ENCODE measurements at places on chromosomes 6 and 20.

GRCh38 chr6:3343089-3343883 is 84.5 kb downstream of the PSMG4 start:
- no peak for DNase-seq

- no peak for DNase-seq
Observed at GRCh38 chr6:18504232-18504596, 117.1 kb downstream of the RNF144B start.

GRCh38 chr20:50438986-50439407 is 71.2 kb upstream of the PTPN1 start:
- DNase-seq: no peak

DNA sequence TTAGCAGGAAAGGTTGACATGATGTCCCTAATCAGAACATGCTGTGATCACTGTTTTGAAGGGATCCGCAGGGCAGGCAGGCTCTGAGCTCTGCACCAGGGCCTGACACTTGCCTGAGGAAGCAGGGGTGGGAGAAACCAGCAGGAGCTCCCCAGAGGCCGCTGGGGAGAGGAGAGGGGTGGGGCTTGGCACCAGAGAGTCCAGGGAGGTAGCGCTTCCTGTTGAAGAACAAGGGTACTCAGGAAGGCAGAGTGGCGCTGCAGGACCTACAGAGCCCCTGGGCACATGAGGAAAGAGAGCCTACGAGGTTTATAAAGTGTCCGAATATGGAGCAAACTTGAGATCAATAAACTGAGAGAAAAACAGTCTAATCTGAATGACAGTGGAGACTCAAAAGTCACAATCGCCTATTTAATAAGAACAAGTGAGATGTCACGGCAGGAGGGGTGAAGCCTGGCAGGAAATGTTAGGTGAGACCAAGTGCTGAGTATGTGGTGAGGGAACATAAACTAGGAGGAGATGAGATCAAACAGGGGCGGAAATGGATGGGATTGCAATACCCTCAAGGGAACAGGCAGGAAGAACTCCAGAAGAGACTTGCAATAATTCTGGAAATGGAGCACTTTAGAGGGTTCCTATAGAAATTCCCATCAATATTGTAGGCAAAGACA is 5.8 kb upstream of the TBXT start:
- DNase-seq: no peak

- DNase-seq: no peak
Observed at GRCh38 chr20:1184638-1185315, at the start of gene TMEM74B. TSS of gene TMEM74B (minus strand) at chr20:1184981. CDS start at chr20:1183801, 1,180 bp downstream.

GRCh38 chr6:35954333-35954732 is 33.4 kb upstream of the SRPK1 start:
- DNase-seq: no peak

DNA sequence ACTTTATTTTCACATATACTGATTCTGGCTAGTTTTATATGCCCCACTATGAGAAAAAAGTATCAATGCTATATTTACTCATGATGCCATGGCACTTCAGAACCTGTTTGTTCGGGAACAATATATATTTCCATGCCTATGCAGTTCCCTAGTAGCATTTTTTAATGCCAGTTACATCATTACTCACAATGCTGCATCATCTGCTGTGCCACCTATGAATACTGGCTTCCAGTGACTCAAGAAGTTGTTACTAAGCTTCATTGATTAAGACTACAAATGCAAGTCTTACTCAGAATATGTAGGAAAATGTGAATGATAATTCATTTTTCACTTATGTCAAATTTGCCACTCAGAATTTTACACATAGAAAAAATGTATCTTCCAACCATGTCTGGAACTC is 97.9 kb downstream of the MAFB start:
- DNase-seq: no peak

GRCh38 chr6:36418558-36418957 is 24.1 kb downstream of the PXT1 start:
- no peak for DNase-seq

DNA sequence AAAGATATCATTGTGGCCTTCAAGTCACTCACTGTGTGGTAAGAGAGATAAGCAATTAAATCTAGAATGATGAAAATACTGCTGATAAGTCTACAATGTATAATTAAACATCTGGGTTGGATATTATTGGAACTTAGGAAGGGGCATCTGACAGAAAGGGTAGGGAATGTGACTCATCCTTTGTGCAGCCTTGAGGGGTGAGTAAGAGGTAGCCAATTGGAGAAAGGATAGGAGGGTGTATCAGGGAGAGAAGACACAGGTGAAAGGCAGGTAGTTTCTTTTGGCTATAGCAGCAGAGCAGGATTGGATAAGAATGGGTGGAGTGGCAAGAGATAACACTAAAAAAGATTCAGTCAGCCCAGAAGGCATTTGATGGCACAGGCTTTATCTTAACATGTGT is 182.0 kb downstream of the COL21A1 start:
- no peak for DNase-seq

- no peak for DNase-seq
Observed at GRCh38 chr20:45359069-45359405, 3.9 kb upstream of the SYS1 start.

- DNase-seq: no peak
Observed at GRCh38 chr6:111784433-111784832, 88.8 kb downstream of the FYN start.

DNA sequence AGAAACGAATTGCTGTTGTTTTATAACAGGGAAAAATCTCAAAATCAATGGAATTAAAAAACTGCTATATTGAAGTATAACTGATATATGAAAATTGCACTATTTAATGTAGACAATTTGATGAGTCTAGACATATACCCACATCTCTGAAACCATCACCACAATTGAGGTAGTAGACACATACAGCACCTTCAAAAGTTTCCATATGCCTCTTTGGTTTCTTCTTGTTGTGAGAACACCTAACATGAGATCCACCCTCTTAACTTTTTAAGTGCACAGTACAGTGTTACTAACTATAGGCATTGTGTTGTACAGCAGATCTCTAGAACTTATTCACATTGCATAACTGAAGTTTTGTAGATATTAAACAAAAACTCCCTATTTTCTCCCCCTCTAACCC is 14.0 kb upstream of the SLC17A5 start:
- DNase-seq: no peak

DNA sequence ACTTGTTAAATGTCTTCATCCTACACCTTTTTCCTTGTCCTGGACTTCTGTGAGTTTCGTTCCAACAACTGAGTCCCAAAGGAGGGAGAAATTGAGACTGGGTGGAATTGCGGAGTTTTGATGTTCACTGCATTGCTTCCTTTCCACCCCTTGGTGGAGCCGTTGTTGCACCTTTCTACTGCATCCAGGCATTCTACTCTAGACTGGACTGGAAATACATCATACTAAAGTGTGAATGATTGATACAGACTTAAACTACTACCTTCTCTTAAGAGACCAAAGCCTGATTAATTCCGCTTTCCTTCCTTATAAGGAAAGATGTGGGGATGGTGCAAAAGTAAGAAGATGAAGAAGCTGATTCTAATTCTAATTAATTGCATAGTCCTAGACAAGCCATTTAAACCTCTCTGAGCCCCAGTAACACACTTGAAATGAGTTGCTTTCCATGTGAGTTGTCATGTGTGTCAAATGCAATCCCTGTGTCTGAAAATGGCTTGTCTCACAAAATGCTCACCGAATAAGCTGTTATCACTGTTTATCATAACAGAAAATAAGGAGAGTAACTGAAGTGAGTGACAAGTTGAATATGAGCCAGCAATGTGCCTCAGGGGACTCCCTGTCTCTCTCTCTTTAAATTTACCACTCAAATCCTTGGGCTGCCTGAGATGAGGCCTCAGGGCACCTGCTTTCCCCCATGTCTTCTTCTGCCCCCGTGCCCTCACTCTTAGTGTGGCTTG is 338.3 kb upstream of the CHD6 start:
- DNase-seq: no peak

- no peak for DNase-seq
Observed at GRCh38 chr20:16542477-16542876, 30.8 kb downstream of the KIF16B start.

- no peak for DNase-seq
Observed at GRCh38 chr20:10171864-10172751, 46.5 kb upstream of the SNAP25 start.

DNA sequence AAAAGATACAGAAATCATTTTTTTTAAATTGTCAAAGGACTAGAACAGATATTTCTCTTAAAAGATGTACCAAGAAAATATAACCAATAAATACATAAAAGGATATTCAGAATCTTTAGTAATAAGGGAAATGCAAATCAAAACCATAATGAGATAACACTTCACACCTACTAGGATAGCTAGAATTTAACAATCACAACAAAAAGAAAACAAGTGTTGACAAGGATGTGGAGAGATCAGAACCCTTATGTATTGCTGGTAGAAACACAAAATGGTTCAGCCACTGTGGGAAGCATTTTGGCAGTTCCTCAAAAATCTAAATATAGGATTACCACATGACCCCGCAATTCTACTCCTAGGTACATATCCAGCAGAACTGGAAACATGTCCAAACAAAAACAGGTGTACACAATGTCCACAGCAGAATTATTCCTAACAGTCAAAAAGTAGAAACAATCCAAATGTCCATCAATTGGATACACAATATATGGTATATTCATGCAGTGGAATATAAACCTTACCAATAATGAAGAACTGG is 211.0 kb downstream of the LRFN2 start:
- no peak for DNase-seq

- DNase-seq: peak; percentile 34
Observed at GRCh38 chr20:17617212-17617867, 47.5 kb downstream of the DSTN start.

- no peak for DNase-seq
Observed at GRCh38 chr6:28597217-28597835, 71.6 kb downstream of the GPX5 start.

GRCh38 chr6:42120895-42121865 is 21.2 kb downstream of the C6orf132 start:
- DNase-seq: no peak

DNA sequence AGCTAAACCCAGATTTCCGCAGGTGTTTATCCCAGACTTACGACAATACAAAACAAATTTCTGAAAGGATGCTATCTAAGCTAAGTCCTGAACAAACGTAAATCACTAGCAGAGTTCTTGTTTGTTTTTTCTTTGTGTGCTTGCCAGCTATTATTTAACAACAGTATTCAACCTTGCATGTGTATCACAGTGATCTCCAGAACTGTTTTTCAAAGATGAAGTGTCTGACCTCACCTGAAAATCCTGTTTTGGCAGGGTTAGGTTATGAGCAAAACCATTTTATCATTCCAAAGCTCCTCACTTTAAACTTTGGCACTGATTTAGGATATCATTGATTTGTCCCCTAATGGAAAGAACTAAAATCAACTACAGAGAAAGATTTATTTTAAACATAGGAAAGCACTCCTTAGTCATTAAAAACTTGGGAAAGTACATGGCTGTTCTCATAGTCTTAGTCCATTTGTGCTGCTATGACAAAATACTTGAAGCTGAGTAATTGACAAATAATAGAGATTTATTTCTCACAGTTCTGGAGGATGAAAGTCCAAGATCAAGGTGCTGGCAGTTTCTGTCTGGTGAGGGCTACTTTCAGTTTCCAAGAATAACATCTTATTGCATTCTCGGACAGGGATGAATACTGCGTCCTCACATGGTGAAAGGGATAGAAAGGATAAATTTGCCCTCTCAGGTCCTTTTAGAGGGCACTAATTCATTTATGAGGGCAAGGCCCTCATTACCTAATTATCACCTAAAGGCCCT is 20.8 kb upstream of the BMP5 start:
- DNase-seq: no peak

DNA sequence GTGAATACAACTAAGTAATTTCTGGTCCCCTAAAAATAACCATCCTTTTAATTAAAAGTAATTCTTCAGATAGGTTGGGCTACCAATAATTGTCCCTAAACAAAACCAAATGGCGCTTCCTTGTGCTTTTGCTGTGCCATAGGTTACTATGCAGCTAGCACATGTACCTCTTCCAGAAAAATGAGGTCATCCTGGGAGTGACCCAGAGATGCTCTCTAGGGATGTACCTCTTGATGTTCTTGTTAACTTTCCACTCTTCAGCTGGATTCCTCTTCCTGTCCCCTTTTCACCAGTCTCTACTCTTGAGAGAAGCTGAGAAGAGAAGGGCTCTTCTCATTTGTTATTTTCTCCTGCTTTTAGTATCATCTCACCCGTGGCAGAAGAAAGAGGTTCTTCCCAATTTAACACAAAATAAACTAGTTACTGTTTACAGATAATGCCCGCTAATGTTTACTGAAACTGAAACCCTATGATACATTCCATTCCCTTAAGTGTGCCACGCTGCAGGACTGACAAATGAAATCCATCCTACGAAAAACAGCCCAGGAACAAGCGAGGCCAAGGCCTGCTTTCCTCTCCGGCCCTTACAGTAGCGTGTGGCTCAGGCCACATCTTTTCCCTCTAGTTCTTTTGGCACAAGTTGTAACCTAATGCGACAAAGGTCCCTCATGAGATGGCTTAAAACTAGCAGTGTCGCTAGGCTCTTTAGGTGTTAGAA is 24.2 kb downstream of the MRS2 start:
- DNase-seq: no peak

GRCh38 chr20:48904566-48905296 is 16.8 kb upstream of the ARFGEF2 start:
- peak; percentile 42 for DNase-seq

- DNase-seq: no peak
Observed at GRCh38 chr20:49288250-49288751, 10.4 kb upstream of the ZNFX1 start.

DNA sequence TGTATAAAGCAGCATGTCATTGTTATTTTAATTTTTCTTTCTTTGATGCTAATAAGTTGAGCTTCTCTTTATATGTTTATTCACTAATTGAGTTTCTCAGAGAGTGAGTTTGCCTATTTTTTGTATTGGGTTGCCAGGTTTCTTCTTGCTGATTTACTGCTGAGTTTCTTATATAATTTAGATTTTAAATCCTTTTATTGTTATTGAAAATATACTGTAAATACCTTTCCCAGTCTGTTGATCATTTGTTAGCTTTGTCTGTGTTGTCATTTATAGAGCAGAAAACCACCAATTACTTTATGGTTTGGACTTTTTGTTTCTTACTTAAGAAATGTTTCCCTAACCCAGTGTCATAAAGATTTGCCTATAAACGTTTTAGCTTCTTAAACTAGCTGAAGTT is 17.1 kb upstream of the RIMS4 start:
- DNase-seq: no peak

DNA sequence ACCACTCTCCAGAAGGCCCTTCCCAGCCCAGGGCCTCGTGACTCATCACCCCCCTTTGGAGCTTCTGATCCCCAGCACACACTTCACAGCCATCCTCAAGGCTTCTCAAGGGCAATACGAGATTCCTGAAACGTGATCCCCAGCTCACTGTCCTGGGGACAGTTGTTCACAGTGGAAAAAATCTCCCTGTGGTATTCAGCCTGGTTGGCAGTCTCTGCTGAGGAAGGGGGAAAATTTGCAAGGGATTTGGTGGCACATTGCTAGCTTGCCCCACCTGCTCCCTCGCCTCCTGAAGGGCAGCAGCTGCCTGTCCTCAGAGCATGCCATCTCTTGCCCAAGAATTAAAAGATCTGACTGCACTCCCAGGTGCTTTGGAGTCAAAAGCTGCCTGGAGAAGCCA is 20.7 kb upstream of the PKHD1 start:
- DNase-seq: no peak

DNA sequence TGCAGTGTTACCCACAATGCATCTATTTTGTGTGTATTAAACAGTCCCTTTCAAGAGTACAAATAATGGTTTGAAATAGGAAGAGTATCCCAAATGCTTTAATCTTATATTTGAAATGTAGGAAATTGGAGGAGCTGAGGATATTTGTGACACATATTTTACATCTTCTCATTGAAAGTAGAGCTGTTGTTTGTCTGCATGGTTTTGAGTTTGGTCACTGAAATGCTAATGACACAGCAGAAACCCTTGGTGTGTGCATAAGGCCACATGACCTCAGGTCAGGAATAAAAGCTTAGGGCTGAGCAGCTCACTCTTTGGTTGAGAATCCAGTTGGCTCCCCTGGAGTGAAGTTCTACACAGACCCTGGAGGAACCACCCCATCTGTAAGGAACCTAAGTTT is 49.8 kb downstream of the TPD52L1 start:
- no peak for DNase-seq

Data from CD8-positive, alpha-beta memory T cell (primary cell).